ENCODE measurements at places on chromosomes 12 and 14. TPM values are rescaled to one million over a fixed set of nuclear protein-coding genes. Genes with fewer than 3 reads are reported as not detected.

DNA sequence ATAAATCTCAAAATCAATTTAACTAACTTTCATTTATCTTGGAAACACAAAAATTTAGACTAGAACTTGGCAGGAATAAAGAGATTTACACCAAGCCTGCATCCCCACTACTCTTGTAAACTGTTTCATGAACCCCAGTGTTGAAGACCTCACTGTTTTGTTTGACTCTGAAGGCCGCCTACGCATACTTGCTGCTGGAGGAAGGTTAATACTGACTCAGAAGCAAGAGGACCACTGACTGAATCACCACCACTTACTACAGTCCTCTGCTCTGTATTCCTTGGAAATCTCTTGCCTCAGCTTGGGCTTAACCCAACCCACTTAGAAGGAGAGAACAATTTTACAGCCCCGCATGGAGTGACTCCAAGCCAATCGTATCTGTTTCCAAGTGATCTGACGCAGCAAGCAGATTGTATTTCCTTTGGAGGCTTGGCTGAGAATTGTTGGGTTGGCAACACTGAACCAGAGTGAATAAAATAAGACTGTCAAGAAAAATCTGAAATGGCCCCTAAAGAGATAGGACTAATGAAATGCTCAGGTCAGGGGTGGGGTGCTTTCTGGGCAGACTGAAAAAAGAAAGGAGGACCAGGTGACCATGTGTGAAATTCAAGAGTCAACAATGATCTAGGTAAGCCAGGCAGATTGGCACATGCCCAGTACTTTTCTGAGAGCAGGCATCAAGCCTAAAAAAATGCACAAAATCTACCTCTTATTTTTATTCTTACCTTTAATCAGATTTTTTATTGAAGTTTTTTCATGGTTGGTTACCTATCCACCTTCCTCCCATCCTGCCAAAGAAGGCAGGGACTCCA, 248.6 kb downstream of the ZFP36L1 start:
- DNase-seq, result no peak

- DNase-seq, result peak; percentile 47
Observed at GRCh38 chr12:69553628-69554248, 31.5 kb upstream of the CCT2 start.

Gene SCYL2
- 24.6 TPM for total RNA-seq

- DNase-seq, result no peak
Observed at GRCh38 chr12:107335802-107336570, 242.6 kb upstream of the CRY1 start.

DNA sequence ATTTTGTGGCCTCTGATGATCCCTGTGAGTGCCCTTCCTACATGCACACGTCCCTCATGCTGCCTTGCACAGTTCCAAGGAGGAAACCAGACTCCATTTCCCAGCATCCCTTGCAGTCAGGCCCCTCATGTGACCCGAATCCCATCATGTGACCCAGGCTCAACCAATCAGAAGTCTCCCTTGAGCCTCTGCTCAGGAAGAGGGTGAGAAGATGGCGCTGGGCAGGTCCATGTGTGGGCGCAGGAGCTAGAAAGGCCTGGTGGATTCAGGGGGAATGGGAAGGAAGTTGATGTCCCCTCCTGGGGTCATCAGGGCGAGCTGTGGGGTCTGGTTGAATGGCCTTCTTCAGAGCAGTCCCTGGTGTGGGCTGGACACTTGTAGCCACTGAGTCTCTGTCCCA, 240.5 kb downstream of the ADGRD1 start:
- no peak for DNase-seq

DNA sequence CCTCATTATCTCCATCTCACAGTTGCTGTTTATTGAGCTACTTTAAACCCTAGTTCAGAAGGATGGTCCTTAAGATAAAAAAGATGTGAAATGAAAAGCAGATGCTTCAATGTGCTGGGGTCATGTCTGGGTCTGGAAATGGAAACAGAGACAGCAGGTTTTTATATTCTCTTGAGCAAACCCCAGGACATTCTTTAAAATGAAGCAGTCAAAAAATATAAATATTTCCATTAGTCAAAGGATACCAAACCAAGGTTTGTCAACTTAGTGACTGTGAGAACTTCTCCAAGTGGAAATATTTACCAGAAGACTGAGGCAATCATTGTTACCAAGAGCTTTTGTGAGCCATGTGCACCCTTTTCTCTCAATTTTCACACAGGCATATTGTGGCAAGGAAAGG, 102.5 kb upstream of the DIO2 start:
- no peak for DNase-seq
